ENCODE measurements at places on chromosomes 4 and X.

DNA sequence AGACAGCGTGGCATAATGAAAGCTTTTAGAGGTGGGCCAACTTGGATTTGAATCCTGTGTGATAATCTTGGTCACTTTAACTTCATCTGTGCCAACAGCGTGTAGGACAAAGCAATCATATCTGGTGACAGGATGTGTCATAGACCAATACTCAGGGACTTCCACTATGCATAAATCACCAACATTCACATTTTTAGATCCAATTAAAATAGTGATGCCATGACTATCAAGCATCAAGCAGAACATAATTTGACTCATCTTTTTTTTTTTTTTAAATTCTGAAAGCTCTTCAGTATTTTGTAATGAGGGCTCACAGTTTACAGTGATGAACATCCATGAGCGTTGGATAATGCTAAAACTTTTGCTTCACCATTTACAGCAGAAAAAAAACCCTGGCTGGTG is 27.3 kb upstream of the RAPGEF2 start:
- no peak for DNase-seq

- DNase-seq: no peak
These were observed 133.0 kb downstream of the RAPGEF2 start for GRCh38 chr4:159235779-159236368.

- DNase-seq: no peak
These were observed 115.1 kb upstream of the MXRA5 start for GRCh38 chrX:3461397-3462165.

DNA sequence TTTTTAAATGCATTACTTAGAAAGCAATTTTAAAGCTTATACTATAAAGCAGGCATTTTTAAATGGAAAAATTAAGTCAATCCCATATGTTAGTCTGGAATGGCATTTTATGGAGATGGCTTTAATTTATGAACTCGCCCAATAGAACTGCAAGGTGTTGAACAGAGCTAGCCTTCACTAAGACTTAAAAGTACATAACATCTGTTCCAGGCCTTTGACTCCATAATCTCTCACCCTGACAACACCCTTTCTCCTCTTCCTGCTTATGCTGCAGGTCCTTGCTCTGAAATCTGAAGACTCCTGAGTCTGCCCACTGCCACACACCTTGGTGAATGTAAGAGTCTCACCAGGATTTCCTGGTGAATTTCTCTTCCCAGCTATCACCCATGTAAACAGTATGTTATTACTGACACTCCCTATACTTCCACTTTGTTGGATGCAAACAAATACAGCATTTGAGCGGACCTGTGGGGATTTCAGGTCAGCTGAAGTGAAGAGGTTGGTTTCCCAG is 17.7 kb upstream of the SLC39A8 start:
- DNase-seq: no peak

GRCh38 chr4:140851032-140851636 is 94.9 kb upstream of the TBC1D9 start:
- peak; percentile 51 for DNase-seq

DNA sequence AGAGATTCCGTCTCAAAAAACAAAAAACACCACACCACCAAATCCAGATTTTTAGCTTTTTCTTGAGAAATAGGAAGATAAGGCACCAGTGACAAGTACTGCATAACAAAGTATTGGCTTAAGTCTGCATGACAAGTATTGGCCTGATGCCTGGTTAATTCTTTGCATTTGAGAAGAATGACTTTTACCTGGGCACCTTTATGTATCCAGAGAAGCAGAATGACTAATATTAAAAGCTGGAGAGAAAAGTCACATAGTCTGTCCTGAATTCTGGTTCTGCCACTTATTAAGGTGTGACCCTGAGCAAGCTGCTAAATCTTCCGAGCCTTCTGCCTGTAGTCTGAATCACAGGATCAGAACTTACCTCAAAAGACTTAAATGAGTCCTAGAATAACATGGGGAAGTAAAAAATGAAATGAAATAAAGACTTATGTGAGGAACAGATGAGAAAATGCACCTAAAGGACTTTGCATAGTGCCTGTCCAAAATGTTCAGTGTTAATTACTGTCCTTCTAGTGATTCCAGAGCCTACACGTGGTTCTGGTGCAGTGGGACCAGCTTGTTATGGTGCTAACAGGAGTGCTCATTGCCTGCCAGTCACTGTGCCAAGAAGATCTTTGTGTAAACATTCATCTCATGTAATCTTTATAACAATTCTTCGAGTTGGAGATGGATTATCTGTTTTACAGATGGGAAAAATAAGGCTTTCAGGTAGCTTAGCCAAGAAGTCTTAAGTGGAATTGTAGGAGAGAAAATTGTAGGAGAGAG is 31.6 kb downstream of the UGDH start:
- DNase-seq: no peak

DNA sequence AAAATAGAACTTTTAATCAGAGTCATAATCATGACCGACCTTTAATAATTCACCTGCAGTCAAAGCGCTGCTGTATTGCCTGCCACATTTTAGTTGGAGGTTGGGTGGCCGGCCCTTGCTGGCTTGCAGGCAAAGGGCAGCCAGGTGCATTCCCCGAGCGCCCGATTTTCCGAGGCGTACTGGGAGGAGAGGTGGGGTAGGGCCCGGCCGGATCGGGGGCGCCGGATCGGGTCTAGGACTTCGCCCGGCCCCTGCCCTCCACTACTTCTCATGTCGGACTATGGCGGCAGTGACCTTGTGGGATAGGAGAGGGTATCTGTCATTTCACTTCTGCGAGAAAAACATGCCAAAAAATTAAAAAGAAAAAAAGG is 2.5 kb upstream of the RS1 start:
- DNase-seq: no peak

DNA sequence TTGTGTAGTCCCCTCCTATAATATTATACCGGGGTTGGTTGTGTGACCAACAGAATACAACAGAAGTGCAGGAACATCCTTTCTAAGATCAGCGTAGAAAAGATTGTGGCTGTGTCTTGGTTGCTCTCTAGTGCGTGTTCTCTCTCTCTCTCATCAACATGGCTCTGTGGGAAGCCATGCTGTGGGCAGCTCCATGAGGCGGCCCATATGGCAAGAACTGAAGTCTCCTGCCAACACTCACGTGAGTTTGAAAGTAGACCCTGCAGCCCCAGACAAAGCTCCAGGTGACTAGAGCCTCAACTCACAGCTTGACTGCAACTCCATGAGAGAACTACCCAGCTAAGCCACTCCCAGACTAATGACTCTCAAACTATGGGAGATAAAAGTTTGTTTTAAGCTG is 118.7 kb downstream of the TSPAN5 start:
- no peak for DNase-seq

GRCh38 chr4:73850261-73850970 is 2.7 kb upstream of the PF4V1 start:
- no peak for DNase-seq

DNA sequence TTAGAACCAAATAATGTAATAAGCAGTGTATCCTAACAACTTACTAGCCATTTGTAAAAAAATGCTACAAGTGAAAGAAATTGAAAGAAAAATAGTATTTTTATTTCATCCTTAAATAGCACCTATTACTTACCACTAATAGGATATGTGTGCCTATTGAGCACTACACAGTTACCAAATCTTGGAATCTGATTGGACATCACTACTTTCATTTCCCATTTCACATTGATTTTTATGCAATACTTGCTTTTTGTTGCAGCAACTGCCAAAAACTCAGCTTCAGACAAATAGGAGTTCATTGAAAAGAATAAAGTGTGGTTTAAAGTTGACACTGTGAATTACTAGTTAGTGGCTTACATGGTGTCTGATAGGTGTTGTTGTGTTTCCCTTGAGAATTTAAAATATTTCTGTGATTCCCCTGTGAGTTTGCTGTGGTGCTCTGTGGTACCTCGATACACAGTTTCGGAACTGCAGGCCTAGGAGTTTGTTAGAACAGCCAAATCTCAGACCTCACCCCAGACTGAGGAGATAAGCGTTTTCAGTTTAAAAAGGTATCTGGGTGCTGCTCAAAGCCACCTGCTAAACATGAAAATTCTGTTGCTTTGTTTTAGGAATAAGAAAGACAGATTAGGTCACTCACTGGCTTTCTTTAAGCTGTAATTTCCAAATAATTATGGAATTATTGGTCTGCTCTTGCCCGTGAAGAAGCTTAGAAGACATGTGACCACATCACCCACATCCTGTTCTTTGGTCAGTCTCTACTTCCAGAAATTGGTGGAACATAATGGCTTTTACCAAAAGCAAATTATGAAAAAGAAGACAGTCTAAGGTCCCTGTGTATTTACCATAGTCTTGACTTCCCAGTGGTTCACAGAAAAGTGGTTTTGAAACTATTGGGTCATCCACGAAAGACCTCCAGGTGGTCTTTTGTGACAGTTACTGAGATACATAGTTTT is 97.8 kb downstream of the SYTL5 start:
- no peak for DNase-seq

GRCh38 chr4:24380957-24381665 is 203.2 kb downstream of the DHX15 start:
- DNase-seq: no peak

GRCh38 chrX:63503541-63503940 is 152.4 kb upstream of the SPIN4 start:
- peak; percentile 35 for DNase-seq

DNA sequence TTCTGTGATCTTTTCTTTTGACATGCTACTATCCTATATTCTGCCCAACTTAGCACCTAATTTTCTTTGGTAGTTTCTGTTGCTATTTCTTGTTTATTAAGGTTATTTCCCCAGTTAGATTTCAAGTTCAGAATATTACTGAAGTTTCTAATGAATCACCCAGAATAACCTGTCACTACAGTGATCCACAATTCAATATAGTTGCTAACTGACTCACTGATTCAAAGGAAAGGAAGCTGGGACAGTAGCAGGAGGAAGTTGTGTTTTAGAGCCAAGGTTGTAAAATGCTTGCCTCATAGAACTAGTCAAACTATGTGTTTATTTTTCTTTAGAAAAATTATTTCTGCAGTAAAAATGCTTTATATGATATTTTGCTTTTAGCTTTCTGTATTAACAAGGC is 37.4 kb downstream of the PAK3 start:
- DNase-seq: no peak

DNA sequence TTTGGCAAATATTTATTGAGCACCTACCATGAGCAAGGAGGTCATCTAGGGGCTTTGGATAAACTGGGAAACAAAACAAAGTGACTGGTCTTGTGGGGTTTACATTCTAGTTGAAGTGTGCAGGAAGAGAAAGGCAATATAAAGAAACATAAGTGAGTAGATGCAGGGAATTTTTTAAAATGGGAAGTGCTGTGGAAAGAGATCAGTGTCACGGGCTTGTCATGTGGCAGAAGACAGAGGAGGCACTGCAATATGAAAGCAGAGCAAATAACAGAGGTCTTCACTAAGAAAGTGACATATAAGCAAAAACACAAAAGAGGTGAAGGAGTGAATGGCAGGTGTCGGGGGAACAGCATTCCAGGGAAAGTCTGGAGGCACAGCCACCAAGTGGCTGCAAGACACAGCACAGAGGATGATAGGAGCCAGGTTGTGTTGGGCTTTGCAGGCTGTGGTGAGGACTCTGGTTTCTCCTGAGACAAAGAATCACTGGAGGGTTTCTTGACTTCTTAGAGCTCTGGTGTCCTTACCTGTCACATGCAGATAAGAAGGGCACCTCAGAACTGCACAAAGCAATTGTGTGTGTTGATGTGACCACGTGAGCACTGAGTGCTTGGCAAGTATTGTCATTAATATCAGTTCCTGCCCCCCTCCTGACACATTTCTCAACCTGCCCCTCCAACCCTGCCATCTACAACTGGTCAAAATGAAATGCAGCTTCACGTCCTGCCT is 143.5 kb downstream of the TSPAN5 start:
- DNase-seq: no peak

- peak; percentile 10 for DNase-seq
These were observed 644.1 kb upstream of the AGA start for GRCh38 chr4:178086320-178086719.

DNA sequence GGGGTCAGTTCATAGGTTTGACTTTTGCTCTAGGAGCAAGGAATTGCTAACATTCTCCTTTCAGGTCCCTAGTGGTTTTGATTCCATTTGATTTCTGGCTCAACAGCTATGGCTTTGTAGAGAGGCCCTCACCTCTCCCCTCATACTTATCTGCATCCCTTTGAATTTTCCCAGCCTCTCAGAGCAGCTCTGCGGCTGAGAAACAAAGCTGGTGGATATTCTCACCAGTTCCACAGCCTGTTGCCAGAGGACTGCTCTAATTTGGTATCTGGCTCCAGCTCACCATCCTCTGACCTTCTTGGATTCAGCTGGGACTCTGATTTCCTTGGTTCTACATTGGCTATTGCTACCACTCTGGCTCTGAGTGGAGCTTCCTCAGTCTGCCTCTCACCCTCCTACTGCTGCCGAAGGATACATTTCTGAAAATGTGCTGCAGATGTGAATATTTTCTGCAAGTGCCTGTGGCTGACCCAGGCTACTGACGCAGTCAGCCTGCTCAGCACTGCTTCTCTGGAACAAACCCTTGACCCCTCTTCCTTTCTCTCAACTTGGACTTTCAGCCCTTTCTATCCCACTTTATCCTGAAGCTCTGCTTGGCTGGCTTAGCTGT is 110.9 kb upstream of the ENPEP start:
- no peak for DNase-seq

DNA sequence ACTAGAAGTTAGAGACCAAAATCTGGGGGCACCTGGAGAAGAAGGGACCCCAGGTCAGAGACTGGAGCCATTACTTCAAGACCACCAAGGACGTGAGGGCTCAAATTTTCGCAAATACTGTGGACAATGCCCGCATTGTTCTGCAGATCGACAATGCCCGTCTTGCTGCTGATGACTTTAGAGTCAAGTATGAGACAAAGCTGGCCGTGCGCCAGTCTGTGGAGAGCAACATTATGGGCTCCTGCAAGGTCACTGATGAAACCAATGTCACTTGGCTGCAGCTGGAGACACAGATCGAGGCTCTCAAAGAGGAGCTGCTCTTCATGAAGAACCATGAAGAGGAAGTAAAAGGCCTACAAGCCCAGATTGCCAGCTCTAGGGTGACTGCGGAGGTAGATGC is 101.2 kb downstream of the NCAPG start:
- DNase-seq: no peak

- no peak for DNase-seq
These were observed 457.2 kb downstream of the GALNTL6 start for GRCh38 chr4:172270397-172270796.

GRCh38 chrX:38824176-38824575 is 22.9 kb downstream of the MID1IP1 start:
- no peak for DNase-seq

GRCh38 chr4:41396214-41396613 is 139.5 kb downstream of the UCHL1 start:
- no peak for DNase-seq

DNA sequence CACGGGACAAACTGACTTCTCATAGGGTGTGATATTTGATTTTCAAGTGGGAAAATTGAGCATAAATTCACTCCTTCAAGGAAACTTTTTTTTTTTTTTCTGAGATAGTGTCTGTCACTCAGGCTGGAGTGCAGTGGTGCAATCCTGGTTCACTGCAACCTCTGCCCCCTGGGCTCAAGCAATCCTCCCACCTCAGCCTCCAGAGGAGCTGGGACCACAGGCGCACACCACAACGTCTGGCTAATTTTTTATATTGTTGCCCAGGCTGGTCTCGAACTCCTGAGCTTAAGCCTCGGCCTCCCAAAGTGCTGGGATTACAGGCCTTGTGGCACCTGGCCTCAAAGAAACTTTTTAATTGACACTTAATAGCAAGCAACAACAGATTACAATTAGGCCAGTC is 13.8 kb downstream of the CLDN34 start:
- DNase-seq: no peak

Data from ACHN (cell line).